Cortex of kidney (tissue), 1 donor: ENCODE measurements at places on chromosomes 16 and 17.

DNA sequence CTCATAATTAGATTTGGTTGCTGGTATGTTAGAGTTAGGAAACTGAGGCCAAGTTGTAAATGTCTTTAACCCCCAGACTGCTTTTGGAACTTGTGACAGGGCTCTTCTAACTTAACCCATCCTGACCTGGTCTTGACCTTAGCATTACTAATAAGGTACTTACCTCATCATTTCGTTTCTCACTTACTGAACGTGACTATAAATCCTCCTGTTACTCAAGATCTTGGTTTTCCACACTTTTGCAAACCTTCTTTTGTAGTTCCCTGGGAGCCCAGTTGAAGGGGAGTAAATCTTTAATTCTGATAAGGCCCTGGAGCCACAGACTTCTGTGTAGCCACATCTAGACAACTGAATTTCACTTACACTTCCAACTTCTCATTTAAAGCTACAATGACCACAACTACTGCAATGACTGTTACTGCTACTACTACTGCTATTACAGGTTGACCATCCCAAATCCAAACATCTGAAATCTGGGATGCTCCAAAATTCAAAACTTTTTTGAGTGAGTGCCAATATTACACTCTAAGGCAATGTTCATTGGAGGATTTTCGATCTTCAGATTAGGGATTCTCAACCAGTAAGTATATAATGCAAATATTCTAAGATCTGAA lies 248.8 kb upstream of the TBX2 start:
- no peak for DNase-seq

GRCh38 chr17:965311-965989 lies 14.1 kb downstream of the NXN start:
- DNase-seq = no peak

- no peak for DNase-seq
These were observed 8.2 kb downstream of the PGAP3 start for GRCh38 chr17:39679521-39680192.

GRCh38 chr17:50842506-50843149 lies 7.2 kb downstream of the WFIKKN2 start:
- DNase-seq = no peak

DNA sequence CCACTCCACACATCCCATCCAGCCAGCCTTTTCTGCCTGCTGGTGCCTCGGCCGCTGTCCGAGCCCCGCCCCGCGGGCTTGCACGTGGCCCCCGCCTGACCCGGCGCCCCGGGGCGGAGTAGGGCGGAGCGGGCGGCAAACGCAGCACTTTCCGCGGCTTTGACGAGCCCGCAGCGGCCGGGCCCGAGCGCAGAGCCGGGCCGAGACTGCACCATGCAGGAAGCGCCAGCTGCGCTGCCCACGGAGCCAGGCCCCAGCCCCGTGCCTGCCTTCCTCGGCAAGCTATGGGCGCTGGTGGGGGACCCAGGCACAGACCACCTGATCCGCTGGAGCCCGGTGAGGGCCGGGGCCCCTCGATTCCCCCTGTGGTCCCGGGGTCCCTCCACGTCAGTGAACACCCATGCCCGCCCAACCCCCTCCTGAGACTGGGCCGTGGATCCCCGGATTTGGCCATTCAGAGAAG lies at the start of gene HSF4:
Gene HSF4 (plus strand): TSS at position 147 of the 463 bp plus-strand sequence. CDS start 67 bp downstream, at position 214.
- DNase-seq = no peak

- no peak for DNase-seq
These were observed 14.9 kb downstream of the NAA60 start for GRCh38 chr16:3458278-3458851.

DNA sequence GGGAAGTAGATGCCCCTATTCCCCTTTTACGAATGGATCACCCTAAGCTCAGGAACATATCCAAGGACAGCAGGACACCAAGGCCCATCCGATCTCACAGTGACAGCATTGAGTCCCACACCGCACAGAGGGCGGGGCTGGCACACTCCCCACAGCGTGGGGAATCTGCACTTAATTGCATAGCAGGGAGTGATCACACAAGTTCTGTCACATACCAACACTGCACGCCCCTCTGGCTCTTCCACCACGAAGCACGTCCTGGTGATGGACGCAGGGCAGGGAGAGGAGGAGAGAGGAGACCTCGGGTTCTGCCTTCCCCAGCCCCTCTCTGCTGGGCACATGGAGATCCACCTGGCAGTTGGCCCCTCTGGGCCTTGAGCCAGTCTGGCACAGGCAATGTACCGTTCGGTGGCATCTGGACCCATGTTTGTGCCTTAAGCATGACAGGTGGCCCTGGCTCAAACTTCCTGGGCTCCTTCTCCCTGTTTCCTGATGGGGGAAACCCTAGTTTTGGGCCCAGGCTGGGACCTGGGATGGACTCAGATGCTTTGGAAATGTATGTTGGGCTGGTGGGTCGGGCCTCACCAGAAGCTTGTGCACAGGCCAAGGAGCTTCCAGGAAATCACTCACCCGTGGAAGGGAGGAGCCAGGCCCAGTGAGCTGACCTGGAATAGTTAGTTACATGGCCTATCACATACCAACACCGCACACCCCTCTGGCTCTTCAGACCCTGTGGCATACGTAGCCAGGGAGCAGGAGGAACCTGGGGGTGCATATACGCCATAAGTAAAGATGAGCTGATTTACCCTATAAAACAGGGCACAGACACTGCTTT lies 35.1 kb upstream of the CREBBP start:
- DNase-seq = no peak
